ENCODE measurements at places on chromosomes 6 and 20.

DNA sequence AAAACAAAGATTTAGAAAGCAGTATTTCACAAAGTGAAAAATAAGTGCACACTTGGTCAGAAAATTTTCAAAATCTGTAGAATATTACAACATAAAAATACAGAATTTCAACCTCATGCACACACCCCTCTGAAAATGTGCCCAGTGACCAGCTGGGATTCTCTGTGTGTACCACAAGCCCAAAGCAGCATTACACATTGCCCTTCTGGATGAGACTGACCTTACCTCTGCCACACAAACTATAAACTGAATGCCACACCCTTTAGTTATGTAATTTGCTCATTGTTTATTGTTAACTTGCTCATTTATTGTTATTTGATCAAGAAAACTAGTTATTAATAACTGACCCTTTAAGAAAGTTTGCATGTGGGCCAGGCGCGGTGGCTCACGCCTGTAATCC, 303.0 kb downstream of the FOXC1 start:
- no peak for DNase-seq

DNA sequence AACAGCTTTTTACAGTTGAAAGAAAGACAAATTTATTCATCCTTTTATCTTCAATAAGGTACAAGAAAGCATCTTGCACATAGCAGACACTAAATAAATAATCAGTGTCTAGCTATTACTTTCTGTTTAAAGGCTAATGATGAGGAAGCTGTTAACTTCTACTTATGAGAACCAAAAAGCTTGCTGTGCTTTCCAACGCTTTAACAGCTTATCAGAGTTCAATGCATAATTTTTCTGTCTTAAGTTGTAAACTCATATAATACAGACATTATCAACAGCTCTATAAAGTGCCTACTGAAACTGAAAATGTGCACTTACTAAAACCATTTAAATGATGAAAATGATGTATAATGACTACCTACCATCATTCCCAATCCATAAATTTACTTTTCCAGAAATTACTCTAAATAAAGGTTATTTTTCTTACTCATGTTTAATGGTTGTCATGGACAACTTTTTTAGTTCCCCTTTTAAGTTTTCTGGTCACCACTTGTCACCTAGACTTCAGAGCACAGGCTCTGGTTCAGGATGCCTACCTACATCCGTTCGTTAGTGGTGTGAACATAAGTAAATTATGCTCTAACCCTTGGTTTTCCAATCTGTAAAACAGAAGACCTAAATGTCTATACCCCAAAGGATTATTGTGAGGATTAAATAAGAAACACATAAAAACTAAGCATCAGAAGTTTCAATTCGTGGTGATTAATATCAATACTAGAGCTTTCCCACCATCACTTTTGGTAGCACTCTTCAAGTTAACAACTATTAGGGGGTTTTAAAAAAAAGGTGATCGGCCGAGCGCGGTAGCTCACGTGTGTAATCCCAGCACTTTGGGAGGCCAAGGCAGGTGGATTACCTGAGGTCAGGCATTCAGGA, 8.0 kb downstream of the PNISR start:
- DNase-seq = no peak

DNA sequence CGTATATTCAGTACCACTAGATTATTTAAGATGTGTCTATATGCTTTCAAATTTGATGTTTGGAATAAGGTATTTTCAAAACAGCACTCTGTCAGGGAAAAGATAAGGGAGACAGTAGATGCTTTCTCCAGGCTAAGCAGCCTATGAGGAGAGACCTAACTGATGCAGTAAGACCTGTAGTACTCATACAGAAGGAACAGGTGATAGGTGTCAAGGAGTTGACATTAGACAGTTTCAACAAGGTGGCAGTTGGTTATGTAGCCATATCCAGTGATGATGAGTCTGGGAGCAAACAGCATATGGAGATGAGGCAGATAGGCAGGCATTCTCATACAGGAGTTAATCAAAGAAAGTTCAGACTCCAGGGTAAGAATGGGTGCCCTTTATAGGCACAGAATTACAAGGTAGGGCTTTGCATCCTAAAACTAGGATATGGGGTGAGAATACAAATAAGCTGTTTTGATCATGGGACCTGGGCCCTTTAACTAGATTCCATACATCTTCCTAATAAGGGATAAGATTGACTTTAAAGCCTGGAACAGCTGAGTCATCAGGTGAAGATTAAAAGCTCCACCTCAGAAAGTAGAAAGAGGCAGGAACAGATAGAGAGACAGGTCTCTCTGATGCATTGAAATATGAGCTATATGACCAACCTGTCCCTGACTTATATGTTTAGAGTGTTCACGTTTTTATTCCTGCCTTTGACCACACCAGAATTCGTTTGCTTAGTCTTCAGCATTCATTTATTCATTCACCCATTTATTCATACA, 7.9 kb downstream of the RSPH4A start:
- DNase-seq = no peak

DNA sequence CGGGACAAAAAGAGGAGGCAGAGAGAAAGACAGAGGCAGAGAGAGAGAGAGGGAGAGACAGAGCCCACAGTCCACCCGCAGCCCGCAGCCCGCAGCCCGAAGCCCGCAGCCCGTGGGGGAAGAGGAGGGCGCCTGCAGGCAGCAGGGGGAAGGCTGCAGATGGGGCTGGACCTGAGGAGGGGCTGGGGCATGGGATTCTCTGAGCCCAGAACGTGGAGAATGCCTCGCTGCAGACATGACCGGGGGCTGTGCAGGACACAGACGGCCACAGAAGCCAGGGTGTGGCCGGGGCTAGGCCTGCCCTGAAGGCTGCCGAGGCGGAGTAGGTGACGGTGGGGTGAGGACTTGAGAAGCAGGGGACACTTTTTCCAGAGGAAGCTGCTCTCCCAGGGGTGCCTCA, 6.5 kb upstream of the SLCO4A1 start:
- no peak for DNase-seq

GRCh38 chr6:35213824-35214756, at the start of gene SCUBE3:
SCUBE3 (plus strand) TSS chr6:35213956; CDS start chr6:35214419, 463 bp downstream.
- no peak for DNase-seq

DNA sequence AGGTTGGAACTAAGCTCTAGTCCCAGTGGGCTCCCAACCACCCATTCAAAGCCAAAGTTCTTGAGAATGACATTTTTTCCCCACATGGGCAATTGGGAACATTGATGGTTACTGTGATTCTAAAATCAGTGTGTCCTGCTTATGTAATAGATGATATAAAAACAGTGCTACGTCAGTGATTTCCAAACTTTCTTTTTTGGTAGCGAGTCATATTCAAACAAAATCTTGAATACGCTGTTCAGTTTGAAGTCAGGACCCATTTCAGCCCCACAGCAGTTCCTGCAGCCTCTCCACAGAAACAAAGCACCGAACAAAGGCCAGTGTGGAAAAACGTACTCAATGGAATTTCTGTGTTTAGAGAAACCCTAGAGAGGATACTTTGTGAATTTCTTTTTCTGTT, 170.0 kb upstream of the OLIG3 start:
- no peak for DNase-seq

DNA sequence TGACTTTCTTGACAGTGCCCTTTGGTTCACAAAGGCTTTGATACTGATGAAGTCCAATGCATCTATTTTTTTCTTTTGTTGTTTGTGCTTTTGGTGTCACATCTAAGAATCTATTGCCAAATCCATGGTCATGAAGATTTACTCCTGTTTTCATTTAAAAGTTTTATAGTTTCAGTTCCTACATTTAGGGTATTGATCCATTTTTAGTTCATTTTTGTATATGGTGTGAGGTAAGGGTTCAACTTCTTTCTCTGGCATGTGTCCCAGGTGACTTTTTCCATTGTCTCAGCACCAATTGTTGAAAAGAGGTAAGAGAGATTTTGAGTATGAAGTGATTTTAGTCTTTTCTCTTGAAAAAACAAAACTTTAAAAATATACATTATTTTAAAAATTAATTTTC, 260.6 kb downstream of the GMPR start:
- no peak for DNase-seq

- DNase-seq = peak; percentile 63
Observed at GRCh38 chr6:134299236-134299635, 18.7 kb downstream of the SGK1 start.

DNA sequence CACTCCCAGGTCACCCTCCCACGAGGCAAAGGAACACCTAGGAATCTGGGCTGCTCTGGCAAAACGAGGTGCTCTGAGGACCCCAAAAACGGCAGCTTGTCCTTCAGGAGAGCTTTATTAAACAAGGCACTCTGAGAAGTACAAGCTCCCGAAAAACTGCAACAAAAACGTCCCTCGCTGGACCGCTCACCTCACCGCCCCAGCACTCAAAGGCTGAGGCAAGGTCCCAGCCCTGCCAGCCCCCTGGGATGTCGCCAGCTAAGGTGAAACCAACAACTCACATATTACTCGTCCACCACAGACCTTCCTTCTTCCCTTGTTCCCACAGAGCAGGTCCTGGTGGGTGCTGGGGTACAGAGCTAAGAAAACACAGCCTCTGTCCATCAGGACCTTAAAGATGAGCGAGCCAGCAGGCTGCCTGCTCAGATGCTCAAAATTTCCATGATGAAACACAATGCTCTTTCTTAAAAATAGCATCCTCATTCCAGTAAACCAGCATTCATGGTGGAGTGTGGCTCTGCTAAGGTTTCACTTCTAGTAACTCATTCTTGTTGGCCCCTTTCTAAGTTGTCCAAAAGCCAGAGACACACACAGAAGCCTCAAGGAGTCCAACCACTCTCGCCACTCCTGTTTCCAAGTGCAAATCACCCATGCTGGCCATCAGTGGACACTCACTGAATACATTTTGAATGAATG, 35.9 kb downstream of the ATP9A start:
- DNase-seq = no peak

- DNase-seq = no peak
Observed at GRCh38 chr6:167850782-167851181, 24.1 kb downstream of the AFDN start.

- DNase-seq = no peak
Observed at GRCh38 chr6:6148192-6148815, 141.6 kb upstream of the NRN1 start.

DNA sequence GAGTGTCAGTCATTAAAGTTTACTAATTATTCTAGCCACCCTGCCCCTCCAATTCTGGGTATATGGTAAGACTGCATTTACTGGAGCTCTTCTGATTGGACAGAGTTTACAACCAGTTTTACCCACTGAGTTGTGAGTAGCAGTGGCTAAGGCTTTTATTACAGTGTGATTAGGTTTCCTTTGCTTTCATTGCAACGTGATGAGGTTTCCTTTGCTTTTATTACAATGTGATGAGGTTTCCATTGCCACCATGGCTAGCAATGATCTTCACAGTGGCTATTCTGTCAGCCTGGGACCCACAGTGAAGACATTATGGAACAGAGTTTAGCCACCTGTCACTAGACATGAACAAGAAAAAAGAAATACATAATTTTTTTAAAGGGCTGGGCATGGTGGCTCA, 710.2 kb upstream of the FLRT3 start:
- no peak for DNase-seq

- DNase-seq = no peak
Observed at GRCh38 chr6:134410541-134410940, 92.6 kb upstream of the SGK1 start.

GRCh38 chr6:42786525-42786985, 4.7 kb downstream of the BICRAL start:
- DNase-seq = no peak

DNA sequence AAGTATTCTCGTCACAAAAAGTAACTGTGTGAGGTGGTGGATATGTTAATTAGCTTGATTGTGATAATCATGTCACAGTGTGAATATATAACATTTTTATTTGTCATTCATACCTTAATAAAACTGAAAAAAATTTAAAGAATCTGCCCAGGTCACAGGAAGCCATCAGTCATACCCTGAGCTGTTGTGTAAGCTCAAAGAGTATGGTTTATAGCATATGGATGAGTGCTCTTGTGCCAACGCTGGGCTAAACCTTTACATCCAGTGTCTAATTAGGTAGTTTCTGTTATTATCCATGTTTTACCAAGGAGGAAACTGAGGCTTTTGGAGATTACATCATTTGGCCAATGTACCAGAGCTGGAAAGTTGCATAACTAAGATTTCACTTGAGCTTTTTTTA, 11.4 kb downstream of the PKIG start:
- DNase-seq = no peak

DNA sequence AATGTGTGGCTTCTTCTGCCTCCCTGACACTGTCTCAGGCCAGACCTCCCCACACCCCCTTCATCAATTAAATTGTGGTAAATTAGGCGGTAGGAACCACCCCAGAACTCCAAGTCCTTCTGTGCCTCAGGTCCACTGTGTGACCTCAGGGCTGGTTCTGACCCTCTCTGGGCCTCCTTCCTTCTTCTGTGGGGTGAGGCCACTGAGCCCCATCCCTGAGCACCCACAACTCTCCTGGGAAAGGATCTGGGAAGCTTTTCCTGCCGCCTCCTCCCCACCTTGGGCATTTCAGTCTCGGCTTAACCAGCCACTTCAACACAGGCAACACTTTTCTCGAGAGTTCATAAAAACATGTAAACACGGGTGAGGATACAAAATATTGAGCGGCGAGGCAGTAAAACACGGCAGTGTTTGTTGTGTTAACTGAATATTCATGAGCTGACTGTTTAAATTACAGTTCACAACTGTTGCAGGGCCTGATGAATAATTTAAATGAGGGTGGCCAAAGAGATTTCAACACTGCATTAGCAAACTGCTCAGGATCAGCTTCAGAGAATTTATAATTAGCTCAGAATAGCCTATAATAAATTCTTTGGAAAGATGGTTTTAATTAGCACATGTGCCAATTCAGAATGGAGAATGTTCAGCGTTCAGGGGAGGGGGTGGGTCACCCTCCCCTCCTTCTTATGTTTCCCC, 112.1 kb downstream of the TOX2 start:
- DNase-seq = no peak

DNA sequence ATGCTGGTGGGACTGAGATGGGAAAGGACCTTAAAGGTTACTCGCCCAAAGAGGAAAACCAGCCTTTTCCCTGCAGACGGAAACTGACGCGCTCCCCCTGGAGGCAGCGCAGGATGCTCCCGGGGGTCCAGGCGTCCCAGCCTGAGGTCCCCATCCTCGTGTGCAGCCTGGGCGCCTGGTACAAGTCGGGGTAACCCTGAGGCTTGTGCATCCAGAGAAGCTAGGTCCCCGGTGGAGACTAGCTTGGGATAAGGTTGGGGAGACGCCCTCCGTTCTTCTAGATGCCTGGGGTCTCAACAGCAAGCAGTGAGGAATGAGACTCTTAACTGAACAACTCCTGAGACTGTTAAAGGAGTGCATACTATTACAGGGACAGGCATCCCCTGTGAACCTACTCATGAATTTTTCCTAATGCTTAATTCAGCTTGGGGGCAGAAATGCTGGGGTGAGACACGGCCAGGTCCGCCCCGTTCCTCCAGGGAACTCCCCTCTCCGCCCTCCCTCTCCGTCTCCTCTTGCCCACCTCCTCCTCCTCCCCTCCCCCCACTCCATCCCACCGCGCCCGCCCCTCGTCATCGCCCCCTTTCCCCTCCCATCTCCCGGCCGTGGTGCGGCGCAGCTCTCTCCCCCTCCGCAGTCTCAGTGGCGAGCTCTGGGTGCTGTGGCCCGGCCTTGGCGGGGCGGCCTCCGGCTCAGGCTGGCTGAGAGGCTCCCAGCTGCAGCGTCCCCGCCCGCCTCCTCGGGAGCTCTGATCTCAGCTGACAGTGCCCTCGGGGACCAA, at the start of gene PRSS35:
TSS of gene PRSS35 (plus strand) at position 634 of the 781 bp plus-strand sequence. CDS start 10,908 bp downstream, outside the sequence.
- no peak for DNase-seq

GRCh38 chr6:166244353-166245045, 63.7 kb downstream of the PRR18 start:
- no peak for DNase-seq
